ENCODE measurements at places on chromosomes 5 and 9.

DNA sequence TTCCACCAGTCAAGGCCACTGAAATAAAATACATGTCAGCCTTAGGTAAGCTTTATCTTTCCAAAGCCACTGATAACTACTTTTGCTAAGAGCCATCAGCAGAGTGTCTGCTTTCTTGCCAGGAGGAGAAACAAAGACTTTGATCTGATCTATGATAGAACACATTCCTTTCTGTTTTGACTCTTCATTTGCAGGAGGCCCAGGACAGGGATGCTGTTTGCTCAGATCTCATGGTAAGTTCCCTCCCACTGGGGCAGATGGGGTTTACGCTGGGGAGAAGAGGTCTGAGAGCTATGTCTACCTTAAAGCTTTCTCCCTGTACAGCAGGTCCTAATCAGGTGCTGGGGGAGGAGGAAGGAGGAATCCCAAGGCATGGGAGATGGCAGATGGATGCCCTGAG lies 497.6 kb downstream of the NTRK2 start:
- DNase-seq, result peak; percentile 13

DNA sequence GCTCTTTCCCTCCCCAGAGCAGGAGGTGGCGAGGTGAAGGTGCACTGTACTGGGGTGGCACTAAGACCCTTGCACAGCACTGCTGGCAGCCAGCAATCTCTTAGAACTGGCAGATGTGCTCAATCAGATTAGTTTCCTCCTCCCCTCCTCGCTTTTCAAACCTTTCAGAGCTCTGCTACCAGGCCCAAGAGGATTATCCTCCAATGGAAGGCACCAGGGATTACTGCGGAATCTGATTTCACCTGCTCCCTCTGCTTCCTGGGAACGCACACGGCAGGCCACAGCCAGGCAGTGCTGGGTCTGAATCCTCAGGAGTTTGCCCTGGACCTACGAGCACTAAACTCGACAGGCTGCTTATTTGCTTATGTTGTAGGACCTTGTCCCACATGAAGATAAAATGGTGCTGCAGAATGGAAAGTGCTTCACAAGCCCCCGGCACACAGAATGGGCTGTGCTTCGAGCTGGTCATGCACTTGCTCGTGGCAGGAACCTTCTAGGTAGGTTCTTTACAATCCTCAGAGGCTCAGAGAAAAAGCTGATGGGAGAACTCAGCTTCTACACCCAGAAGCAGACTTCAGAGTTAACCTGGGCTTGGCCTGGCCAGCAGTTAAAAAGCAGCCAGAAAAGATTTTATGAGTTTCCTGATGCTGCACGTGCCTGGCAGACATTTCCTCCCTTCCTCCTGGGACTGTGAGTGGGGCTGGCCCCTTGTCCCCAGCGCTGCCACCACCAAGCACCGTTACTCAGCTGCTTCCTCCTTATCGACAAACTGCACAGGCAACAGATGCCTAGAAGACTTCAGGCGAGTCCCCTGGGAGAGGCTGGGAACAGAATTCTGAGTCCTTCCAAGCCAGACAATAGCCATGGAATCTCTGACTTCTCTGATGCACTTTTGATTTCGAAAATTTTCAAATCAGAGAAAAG lies 33.1 kb downstream of the FABP6 start:
- DNase-seq, result peak; percentile 44

GRCh38 chr9:137892424-137893191 lies 15.0 kb downstream of the CACNA1B start:
- DNase-seq, result no peak

GRCh38 chr5:161546095-161546469 lies 443 bp downstream of the GABRB2 start:
- DNase-seq, result no peak

- no peak for DNase-seq
These were observed 10.6 kb upstream of the GPX8 start for GRCh38 chr5:55149308-55149795.

DNA sequence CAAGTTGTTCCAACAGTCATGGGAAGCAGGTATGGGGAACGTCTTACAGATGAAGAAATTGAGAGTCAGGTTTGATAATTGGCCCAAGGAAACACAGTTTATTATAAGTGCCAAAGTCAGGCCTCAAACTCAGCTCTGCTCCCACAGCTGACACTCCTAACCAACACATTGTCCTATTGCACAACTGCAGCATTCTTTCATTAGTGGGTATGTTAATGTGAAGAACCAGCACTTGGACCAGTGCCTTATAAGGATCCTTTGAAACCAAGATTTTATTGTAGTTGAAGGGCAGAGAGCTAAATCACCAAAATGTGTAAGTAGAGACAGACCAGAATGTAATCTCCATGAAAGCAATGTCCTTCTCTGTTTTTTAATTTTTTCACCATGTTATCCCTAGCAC lies 56.1 kb downstream of the GRIA1 start:
- DNase-seq, result no peak

DNA sequence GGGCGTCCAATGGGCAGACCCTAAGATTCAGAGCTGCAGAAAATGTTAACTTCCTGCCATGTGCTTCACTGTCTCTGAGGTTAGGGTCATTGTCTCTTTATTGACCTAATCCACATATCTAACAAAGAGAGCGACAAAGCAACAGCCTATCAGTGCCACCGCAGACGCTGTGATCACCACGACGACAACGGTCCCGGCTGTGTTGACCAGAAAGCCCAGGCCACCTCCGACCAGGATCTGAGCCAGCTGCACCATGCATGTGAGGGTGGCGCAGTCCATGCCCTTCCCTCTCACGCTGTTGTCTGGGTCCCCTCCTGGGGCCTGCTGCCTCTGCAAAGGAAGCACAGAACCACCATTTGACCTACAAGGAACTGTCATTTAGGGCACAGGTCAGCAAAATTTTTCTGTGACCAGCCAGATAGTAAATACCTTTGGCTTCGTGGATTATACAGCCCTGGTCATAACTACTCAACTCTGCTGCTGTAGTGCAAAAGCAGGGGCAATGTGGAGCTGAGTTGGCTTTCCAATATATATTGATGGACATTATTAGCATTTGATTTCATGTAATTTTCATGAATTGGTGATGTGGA lies 8.5 kb downstream of the RXFP3 start:
- DNase-seq, result no peak

DNA sequence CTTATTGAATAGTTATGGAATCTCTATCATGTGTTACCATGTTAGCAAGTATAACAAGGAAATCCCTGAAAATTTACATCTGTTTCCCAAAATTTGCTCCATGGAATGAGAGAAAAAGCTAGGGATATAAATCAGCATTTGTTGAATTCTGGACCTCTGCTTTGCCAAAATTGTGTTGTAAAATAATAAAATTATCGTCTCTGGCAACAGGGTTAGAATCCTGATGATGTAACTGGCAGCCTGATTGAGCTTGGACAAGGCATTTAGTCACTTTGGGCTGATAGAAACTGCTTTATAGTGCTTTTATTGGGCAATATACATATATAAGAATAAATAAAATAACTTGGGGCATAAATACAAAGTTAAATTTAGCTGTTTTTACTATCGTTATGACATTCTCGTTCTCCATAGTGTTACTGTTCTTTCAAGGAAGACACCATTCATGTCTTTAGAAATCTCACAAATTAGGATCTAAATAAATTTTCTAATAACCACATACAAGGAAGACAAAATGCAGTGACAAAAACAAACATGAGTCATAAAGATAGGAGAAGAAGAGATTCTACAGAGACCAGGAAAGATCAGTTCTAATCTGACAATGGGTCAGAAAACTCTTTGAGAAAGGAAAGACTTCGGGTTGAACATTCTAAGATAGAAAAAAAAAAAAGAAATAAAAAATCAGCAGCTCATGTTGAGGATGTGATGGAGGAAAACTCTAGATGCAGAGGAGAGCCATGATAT lies 145.0 kb upstream of the CDH10 start:
- no peak for DNase-seq

GRCh38 chr5:9888501-9888901 lies 258.4 kb upstream of the TAS2R1 start:
- DNase-seq, result no peak

- DNase-seq, result peak; percentile 74
These were observed 50.5 kb downstream of the EHMT1 start for GRCh38 chr9:137669261-137669672.

DNA sequence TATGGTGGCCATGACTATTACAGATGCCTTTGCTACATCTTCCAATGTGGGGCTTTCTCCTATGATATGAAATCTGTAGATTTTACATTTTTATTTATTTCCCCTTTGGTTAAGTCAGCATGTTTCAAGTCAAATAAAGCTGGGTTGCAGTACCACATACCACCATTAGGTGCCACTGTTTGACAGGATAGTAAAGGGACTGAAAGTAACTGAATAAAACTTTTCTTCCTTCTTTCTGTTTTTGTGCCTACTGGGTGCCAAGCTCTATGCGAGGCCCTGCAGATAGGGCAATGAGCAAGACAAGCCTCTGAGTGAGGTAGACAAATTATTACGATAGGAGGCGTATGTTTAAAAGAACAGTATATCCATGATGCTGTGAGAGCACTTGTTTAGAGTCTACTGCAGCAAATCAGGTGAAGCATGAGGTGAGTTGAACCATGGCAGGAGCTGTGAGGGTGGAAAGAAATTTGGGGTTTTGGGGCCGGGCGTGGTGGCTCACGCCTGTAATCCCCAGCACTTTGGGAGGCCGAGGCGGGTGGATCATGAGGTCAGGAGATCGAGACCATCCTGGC lies 64.8 kb downstream of the GDNF start:
- peak; percentile 27 for DNase-seq

DNA sequence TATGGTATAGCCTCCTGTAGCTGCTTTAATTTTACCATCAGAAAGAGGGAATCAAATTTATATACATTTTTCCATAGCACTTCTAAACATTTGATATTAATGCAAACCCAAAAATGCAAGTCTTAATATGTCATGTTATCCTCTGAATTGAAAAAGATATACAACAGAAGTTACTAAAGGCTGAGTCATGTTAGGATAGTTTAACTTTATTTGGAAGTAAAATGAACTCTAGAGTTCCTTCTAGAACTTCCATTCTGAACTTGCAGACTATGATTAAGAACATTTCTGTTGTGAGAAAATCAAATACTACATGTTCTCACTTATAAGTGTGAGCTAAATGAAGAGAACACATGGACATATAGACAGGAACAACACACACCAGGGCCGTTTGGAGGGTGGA lies 317.3 kb upstream of the PRR16 start:
- DNase-seq, result no peak

- peak; percentile 55 for DNase-seq
These were observed 911 bp downstream of the ABLIM3 start for GRCh38 chr5:149141957-149142851.

DNA sequence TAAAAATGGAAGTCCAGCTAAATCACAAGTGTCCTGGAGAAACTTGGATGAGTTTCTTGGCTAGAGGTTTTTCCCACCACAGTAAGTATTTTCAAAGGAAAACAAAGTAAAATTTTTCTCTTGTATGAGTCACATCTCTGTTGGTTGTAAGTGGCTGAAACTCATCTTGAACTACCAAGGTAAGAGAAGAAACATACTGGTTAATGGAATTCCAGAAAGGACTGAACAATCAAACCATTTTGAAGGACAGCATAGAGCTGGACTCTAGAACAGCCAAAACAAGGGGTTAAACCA lies 102.8 kb upstream of the CDKN2B start:
- DNase-seq, result no peak

- DNase-seq, result no peak
These were observed 47.2 kb downstream of the CMYA5 start for GRCh38 chr5:79736528-79737514.

- peak; percentile 82 for DNase-seq
These were observed 26.8 kb upstream of the CSF1R start for GRCh38 chr5:150113047-150113744.

GRCh38 chr9:10612641-10613398 lies at the start of gene PTPRD:
TSS of gene PTPRD (minus strand) at chr9:10613002.
- DNase-seq, result peak; percentile 75

- no peak for DNase-seq
These were observed 96.3 kb downstream of the CMYA5 start for GRCh38 chr5:79785983-79786382.

All from ELF-1 (cell line).